Calu3 (cell line): ENCODE measurements at places on chromosomes 7 and 10. TPM values are rescaled to one million over a fixed set of nuclear protein-coding genes. Genes with fewer than 3 reads are reported as not detected.

DNA sequence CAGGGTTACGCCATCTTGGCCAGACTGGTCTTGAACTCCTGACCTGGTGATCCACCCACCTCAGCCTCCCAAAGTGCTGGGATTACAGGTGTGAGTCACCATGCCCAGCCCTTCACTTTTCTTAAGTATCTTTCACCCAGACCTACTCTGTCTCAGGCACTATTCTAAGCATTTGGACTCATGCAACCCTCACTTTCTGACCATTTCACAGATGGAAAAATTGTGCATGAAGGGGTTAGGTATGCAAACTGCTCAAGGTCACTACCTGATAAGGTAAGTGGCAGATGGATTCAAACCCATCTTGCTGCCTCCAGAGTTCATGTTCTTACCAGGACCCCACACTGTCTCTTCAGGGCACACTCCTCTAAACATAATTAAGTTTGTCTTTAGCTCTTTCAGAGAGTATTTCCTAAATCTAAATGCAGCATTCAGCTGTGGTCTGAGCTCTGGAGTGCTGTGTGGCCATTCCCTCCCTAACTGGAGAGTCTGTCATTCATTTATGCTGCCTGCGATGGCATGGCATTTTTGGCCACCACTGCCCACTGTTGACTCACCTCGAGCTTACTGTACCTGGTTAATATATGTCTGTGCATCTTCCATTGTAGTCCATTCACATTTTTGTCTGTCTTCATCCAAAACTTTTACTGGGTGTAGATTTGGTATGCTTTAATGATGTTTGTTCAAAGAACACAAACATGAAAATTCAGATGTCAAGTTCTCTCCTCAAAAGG, 88.4 kb downstream of the CCDC71L start:
- no peak for DNase-seq
- H3K27ac ChIP-seq = peak overlapping the region; percentile 40
- H3K4me1 ChIP-seq = peaks cover 36% of the 10 kb centered on the region
- no peak overlapping the region for H3K4me3 ChIP-seq
- H3K27me3 ChIP-seq = no peaks in the 10 kb centered on the region

GRCh38 chr7:133958822-133959221, 168.3 kb upstream of the LRGUK start:
- DNase-seq = no peak
- H3K4me1 ChIP-seq = no peaks in the 10 kb centered on the region
- no peaks in the 10 kb centered on the region for H3K27me3 ChIP-seq
- no peak overlapping the region for H3K27ac ChIP-seq
- no peaks in the 10 kb centered on the region for H3K36me3 ChIP-seq

The LAMB4 gene
- total RNA-seq = 0.12 TPM in 1 of 2 replicates, not detected in the other

The TYSND1 gene
- 21.4 and 24.6 TPM in 2 replicates for total RNA-seq

DNA sequence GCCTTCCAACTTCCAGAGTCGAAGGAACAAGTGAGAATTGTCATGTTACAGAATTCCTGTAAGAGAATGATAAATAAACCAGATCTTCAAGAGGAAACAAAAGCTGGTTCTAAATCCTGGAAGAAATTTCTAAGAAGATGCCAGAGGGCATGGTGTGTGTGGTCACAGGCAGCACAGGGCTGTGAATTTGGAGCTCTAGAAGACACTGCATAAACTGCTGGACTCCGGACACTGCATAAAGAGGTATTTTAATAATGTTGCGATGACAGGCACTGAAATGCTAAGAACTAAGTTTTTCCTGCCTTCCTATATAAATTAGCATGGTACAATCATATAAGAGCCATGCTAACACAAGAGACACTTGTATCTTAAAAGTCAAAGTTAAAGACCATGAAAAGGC, 86.0 kb downstream of the LARP4B start:
- H3K27me3 ChIP-seq = no peaks in the 10 kb centered on the region
- peaks cover 22% of the 10 kb centered on the region for H3K4me1 ChIP-seq
- H3K4me3 ChIP-seq = no peak overlapping the region
- DNase-seq = no peak
- H3K36me3 ChIP-seq = peaks cover 86% of the 10 kb centered on the region

DNA sequence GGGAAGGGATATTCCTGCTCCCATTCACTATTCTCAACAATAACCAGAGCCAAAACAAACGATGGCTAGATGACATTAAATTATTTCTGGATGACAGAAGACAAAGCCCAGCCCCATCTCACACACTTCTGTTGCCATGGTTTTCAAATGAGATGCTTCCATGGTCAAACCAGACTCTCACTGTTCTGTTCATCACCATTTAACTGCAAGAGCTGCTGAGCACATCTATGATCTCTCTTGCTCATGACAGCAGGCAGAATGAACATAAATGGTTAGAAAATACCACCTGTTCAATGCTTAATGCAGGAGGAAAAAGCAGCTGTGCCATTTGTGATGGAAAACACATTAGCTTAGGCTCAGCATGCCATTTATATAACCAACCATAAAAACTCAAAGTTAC, 758.6 kb upstream of the ZWINT start:
- H3K4me3 ChIP-seq = no peak overlapping the region
- no peaks in the 10 kb centered on the region for H3K4me1 ChIP-seq
- no peak overlapping the region for H3K27ac ChIP-seq
- H3K36me3 ChIP-seq = no peaks in the 10 kb centered on the region
- no peaks in the 10 kb centered on the region for H3K27me3 ChIP-seq

DNA sequence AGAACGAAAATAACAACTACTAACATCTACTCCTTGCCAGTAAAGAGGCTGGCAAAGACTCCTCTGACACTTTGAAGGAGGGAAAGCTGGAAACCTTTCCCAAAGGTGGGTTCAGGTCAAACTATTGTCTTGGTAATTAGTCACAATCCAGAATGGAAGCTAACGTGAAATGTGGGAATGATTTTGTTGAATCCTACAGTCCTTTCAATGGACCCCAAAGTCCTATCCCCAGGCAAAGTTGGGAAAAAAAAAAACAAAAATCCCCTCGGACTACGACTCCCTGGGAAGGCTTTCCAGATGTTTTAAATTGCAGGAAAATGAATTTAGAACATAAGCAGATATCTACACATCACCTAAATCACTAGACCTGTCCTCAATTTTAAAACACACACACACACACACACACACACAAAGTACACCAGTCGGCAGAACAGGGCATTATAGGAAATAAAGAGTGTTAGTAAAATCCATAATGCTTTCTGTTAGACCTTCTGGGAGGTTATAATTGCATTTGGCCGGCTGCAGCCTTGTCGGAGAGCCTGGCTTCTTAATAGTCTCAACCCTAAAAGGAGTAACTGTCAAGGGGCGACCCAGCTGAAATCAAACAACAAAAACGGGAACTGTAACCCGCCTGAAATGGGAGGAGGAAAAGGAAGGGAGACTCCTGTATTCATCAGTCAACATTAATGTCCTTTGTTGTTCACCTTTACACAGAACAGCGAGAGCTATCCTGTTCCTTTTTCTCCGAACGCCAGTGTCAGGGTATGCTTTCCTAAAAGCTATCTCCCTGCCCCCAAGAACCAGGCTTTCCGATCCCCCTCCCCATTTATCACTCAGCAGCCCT, 1.5 kb downstream of the DOCK4 start:
- H3K36me3 ChIP-seq = peaks cover 33% of the 10 kb centered on the region
- no peak for DNase-seq
- H3K27me3 ChIP-seq = peaks cover 26% of the 10 kb centered on the region
- peak overlapping the region; percentile 42 for H3K27ac ChIP-seq

- no peak for DNase-seq
- no peaks in the 10 kb centered on the region for H3K27me3 ChIP-seq
- no peaks in the 10 kb centered on the region for H3K4me1 ChIP-seq
- H3K4me3 ChIP-seq = no peak overlapping the region
- H3K36me3 ChIP-seq = no peaks in the 10 kb centered on the region
These were observed 28.8 kb downstream of the ABI1 start for GRCh38 chr10:26831936-26832335.

DNA sequence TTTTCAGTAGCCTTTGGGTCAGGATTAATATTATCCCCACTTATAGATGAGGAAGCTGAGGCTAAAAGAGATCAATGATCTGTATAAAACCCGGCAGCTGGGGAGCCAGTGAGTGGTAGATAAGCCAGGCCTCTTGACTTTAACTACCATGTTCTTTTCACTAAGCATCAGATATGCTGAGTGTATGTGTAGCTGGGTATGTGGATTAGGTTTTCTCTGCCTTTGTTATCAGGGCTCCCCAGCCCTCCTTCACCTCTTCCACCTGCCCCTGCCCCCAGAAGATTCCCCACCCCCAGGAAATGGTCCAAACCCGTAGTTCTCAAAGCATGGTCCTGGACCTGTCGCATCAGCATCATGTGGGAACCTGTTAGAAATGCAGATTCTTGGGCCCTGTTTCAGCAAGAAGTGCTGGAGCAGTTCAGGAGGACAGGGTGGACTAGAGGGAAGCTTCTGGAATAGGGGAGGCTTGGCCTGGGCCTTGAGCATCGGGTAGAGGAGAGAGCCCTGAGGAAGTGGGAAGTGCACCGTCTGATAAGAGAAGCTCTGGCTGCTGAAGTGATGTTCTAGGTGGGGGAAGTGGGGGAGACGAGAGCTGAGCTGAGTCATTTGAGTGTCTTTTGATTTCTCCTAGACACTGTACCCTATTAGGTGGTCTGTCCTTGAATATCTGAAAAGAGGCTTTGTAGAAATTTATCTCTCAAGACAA, 101.3 kb downstream of the HIF1AN start:
- no peak overlapping the region for H3K27ac ChIP-seq
- H3K27me3 ChIP-seq = peaks cover 88% of the 10 kb centered on the region
- no peaks in the 10 kb centered on the region for H3K4me1 ChIP-seq
- no peak overlapping the region for H3K4me3 ChIP-seq
- DNase-seq = no peak

GRCh38 chr10:6267941-6268340, 65.2 kb downstream of the PFKFB3 start:
- no peak for DNase-seq
- H3K27me3 ChIP-seq = no peaks in the 10 kb centered on the region
- no peaks in the 10 kb centered on the region for H3K36me3 ChIP-seq
- H3K27ac ChIP-seq = no peak overlapping the region
- H3K4me3 ChIP-seq = no peak overlapping the region
- H3K4me1 ChIP-seq = peaks cover 15% of the 10 kb centered on the region

GRCh38 chr10:35650894-35651293, 8.8 kb upstream of the FZD8 start:
- DNase-seq = no peak
- no peak overlapping the region for H3K4me3 ChIP-seq
- peaks cover 13% of the 10 kb centered on the region for H3K27me3 ChIP-seq
- H3K27ac ChIP-seq = no peak overlapping the region
- H3K36me3 ChIP-seq = no peaks in the 10 kb centered on the region
